Right lung (tissue), 10 donors: ENCODE measurements at places on chromosomes 2 and 18. TPM values are rescaled to one million over a fixed set of nuclear protein-coding genes. Genes with fewer than 3 reads are reported as not detected.

The MC2R gene
- polyA plus RNA-seq = not detected

The GDF7 gene
- 0.36 TPM for polyA plus RNA-seq

The PKDCC gene
- 97.6 TPM for polyA plus RNA-seq

The TNFRSF11A gene
- 4.0 TPM for polyA plus RNA-seq

DNA sequence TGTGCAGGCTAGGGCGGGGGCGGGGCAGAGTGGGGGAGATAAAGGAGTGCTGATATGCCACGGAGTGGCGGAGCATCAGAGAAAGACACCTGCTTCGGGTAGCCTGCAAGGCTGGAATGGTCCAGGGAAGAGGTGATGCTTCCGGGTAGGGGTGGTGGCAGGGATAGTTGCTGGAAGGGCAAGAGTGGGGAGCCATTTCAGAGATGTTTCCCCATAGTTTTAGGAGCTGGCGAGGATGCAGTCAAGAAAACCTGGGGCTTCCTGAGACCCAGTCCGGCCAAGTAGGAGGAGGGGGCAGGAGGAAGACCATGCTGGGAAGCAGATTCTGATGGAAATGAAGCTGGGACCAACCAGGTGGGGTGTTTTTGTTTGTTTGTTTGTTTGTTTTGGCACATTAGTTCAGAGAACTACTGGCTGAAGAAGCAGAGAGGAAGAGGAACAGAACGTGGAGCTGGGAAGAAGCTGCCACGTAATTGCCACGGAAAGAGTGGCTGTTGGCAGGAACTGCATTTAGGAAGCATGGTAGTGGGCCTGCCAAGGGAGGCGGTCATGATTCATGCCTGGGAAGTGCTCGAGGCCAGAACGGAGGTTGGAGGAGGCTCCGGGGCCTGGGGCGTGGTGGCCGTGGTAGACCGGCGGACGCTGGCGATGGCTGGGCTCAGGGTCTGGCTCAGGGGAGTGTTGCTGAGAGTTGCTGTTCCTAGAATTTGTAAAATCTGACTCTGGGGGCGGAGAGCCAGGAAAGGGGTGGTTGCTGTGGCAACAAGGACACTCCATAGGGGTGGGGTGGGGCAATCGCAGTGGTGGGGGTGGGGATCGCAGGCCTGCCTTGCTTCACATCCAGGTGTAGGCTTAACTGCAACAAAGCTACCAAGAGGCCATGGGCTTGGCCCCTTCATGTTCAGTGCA lies 8.6 kb upstream of the INPP5D start:
- DNase-seq = no peak

- peak; percentile 40 for DNase-seq
These were observed 54.8 kb upstream of the CREB1 start for GRCh38 chr2:207474863-207475485.

DNA sequence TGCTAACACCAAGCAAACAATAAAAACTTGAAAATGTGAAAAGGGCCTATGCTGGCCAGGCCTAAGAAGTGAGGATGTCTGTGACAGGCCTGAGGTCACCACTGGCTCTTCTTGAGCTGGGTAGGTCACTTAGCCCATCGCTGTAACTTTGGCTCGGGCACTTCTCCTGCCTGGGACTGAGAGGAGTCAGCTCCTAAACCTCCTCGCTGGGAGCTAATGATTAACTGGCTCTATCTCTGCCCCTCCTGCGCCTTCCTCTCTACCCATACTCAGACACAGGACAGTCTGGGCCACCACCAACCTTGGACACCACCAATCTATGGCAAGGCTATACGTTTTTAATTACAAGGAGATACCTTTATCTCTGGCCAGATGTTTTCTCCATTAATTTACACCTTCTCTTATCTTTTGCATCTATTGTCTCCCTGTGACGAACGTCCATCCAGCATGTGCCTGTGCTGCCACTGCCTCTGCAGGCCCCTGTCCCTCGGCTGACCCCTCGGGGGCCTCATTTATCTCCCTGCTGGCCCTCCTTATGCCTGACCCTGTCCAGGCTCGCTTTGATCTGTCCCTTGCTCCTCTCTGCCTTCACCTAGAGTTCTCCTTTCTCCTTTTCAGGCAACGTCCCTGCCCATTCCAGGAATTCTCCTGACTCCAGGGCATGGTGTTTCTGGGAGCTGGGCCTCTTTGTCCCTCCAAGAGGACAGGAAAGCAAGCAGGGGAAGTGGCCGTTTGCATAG lies 149.1 kb upstream of the GATA6 start:
- DNase-seq = no peak

DNA sequence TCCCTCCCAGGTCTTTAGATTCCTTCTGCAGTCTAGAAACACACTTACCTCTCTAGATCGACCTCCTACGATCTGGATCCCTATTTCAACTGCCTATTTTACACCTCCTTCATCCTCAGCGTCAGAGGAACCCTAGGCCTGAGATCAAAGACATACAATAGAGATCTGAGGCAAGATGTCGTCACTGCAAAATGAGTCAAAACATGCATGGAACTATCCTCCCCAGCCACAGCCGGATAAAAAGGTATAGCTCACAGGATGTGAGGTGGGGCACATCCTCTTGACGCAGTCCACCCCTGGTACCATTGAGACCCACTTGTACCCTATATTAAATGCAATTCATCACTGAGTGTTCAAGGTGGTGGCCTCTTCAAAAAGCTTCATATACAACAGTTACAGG lies 63.7 kb upstream of the DNAJC10 start:
- no peak for DNase-seq

DNA sequence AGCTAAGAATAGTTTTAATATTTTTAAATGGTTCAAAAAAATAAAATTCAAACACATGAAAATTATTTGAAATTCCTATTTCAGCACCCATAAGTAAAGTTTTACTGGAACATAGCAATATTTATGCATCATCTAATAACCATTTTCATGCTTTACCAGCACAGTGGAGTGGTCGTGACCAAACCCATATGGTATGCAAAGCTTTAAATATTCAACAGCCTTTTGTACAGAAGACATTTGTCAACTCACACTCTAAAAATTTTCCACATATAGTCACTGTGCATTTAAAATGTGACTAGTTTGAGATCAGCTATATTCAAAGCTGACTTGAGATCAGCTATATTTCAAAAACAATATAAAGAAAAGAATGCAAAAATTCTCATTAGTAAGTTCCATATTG lies 46.2 kb downstream of the PUM2 start:
- DNase-seq = peak; percentile 83

DNA sequence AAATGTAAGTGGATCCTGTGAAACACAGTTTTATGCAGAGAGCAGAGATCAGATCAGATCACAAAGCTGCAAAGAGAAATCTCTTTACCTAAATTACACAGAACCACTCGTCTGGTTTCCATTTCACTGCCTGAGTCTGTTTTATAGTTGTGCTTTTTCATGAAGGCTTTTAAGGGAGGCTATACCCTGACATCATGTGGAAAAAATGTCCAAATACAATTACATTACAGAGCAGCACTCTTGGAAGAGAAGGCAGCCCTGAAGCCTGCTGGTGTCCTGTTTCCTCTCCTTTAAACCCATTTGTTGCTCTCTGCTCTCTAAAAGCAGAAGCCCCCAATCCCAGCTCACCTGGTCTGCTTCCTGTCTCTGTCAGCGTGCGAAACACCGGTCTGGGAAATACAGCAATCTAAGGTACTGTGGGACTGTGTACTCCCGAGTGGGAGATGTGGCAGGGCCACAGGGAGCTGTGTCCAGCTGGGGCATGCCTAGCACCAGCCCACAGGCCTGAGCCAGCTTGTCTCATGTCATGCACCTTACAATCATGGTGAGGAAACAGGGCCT lies 24.8 kb upstream of the ZFP36L2 start:
- DNase-seq = peak; percentile 73

GRCh38 chr2:138572318-138572717 lies 70.7 kb downstream of the SPOPL start:
- no peak for DNase-seq

DNA sequence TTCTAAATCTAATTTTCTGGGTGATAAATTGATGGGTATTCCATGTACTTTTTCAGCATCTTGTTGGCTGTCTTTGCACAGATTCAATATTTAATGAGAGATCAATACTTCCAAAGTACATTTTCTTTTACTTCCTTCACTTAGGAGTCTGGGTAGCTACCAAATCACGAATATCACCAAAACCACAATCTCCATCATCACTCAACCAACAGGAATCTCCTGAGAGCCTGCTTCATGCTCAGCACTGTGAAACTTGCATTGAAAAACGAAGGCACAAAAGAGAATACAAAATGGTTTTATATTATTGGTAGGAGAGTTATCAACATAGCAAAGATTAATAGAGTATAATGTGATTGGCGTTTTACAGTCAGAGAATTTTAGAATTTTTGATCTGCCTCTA lies 261.5 kb upstream of the DSEL start:
- DNase-seq = no peak

DNA sequence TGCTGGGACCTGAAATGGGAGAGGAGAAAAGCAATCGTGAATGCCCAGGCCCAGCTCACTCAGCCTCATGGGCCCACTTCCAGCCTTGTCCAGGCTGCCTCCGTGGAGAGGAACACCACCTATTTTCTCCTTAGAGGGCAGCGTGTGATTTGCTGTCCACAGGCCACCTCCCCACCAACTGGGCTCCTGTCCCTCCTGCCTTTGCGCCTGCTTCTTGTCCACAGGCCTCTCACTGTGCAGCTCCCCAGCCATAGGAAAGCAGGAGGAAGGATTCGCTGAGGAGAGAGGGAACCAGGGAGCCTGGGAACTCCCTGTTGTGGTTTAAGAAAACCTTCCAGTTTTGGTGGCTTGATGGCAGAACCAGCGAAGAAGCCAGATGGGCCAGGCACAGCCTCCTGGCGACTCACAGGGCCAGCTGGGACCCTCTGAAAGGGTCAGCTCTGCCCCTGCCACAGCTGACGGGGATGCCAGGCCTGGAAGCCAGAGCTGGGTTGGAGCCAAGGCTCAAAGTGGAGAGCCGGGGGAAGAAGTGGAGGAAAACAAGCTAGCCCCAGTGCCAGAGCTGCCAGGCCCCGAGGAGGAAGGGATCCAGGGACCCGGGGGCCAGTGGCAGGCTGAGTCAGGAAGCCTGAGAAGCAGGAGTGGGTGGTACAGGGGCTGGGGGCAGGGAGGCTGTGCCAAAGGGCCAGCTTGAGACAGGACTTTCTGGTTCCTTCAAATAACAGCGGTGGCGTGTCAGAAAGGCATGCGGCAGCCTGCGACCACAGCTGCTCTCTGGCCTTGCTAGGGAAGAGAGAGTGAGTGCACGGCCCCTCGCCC lies 9.9 kb downstream of the TMBIM1 start:
- no peak for DNase-seq

DNA sequence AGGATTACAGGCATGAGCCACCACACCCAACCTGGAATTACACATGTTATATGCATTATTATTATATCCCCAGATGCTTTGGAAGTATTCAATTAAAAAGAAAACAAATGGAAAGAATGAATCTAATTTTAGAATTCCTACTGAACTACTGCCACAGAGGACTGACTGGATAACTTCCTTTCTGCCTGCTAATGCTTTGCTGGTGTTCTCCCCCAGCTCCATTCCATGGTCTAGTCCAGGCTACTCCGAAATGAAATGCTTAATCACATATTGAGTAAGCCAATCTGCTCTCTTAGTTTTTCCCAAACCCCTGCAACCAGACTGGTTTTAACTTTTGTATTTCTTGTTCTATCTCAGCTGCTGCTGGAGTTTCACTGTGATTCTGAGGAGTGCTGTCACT lies 519.1 kb downstream of the SOX11 start:
- DNase-seq = no peak

- DNase-seq = no peak
These were observed 136.6 kb upstream of the RMP24 start for GRCh38 chr18:35835833-35836232.

DNA sequence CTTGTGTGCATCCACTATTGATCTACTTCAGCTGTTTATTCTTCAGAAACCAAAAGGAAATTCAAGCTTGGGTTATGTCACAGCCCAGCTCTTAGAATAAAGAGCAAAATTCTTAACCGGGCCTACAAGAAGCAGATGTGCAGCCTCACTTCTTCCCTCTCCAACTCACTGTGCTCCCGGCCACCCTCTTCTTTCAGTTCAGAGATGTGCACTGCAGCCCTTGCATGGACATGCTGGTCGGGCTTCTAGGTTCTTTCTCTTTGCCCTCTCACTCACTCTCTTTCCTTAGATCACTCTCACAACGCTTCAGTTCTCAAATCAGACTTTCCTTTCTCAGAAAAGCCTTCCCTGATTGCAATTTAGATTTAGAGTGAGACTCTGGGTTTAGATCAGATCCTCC lies 104.1 kb downstream of the CHN1 start:
- no peak for DNase-seq

DNA sequence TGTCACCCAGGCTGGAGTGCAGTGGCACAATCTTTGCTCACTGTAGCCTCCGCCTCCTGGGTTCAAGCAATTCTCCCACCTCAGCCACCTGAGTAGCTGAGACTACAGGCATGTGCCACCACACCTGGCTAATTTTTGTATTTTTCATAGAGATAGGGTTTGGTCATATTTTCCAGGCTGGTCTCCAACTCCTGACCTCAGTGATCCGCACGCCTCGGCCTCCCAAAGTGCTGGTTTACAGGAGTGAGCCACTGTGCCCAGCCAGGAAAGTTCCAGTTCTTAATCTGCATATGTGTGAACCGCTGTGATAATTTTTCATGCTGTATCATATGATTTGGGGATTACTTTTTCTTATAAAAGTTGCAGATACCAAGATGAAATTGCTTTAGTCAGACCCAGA lies 14.6 kb upstream of the PPP4R1 start:
- no peak for DNase-seq
